ENCODE measurements at places on chromosomes 6 and 20.
A peak's percentile ranks its signal among the peaks of the same experiment; 100 is the strongest.

- DNase-seq = no peak
These were observed 155.8 kb downstream of the RNGTT start for GRCh38 chr6:88807622-88808021.

DNA sequence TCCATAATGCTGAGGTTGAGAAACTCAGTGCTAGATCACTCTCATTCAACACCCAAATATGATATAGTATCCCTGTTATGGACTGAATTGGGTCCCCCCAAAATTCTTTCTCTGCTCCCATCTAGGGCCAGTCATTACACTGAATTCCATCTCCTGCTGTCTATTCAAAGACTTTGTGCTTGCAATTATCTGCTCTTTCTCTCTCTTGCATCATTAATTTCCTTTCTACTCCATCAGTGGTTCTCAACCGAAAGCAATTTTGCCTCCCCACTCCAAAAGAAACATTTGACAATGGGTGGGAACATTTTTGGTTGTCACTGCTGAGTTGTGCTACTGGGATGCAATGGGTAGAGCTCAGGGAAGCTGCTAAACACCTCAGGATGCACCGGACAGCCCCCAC, 271.5 kb upstream of the CDYL start:
- DNase-seq = no peak

DNA sequence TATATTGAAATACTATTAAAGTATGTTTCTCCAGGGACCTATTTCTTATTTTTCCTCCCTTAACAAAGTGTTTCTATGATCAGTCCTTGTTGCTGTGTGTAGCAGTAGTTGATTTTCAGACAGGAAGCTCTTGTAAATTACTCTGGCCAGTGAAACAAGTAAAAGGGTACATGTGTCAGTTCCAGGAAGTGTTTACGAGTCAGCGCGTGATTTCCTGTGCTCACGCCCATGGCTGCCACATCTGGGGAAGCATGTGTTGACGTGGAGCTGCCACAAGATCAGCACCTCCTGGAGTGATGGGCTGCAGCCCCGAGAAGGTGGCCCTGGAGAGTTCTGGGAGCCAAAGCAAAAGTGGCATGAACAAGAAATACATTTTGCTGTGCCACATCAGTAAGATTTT, 38.6 kb upstream of the GGTLC1 start:
- DNase-seq = no peak

DNA sequence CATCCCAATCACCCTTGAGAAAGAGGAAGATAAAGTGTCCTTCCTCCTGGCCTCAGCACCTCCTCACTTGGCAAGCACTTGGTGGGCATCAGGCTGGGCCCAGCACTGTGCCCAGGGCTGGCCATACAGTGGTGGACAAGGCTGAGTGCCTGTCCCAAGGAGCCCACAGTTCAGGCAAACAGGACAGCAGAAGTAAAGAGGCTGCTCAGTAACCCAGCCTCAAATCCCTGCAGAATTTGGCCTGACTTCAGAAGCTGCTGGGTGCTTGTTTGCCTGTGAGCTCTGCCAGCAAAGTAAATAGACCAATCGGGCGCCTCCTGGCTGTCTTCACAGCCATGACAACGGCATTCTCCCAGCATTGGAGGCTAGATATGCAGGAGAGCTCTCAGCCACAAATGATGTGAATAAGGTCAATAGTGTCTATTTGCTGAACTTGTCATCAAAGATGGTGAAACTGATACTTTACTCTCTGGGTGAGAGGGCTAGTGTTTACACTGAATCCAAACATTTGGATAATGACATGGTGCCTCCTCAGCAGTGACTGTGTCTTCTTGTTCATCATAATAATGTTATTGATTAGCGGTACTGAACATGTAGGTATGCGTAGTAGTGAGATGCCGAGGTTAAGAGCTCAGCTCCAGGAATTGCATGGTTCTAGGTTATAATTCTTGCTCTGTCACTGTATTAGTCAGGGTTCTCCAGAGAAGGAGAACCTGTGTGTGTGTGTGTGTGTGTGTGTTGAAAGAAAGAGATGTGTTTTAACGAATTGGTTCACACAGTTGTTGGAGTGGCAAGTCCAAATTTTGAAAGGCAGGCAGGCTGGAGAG, 36.9 kb upstream of the FANCE start:
- DNase-seq = no peak

- no peak for DNase-seq
These were observed 41.2 kb downstream of the TRAF3IP2 start for GRCh38 chr6:111564482-111564945.

- no peak for DNase-seq
These were observed 198.0 kb downstream of the SIM1 start for GRCh38 chr6:100266494-100267401.

DNA sequence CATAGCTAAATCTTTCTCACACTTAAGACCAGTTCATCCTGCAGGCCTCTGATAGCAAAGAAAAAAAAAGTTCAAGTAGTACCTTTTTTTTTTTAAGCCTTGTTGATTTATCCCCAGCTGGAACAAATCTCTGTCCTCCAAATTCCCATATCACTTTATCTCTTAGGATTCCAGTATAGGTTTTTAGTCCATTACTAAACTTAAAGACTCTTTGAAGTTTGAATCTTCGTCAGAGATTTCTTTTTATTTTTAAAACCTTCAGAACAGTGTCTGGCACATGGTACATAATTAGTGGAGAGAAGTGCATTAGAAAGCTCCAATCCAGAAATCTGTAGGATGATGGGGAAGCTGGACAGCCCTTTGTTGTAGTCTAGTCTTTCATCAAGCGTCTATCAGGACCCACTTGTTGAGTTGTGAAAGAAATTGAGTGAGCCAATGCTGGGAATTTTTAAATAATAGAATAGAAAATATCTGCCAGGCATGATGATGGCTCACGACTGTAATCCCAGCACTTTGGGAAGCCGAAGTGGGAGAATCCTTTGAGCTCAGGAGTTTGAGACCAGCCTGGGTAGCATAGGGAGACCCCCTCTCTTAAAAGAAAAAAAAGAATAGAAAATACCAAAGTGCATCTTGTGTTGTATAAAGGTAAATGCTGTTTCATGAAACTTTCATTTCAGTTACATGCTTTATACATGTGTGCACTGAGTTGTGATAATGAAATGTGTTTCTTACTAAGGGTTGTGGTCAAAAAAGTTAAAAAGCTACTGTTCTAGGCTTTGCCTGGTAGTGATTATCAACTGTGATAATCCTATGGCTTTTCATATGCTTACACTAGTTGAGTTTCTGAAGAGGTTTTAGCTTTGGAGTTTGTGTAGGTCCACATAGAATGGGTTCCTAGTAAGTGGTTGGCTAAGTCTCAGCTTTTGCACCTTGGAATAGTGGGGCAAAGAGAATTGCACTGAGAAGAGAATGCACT, 3.2 kb downstream of the NFYA start:
- no peak for DNase-seq

GRCh38 chr6:7219310-7219709, 93.7 kb downstream of the SSR1 start:
- DNase-seq = no peak

GRCh38 chr20:59820204-59821041, 113.0 kb downstream of the SYCP2 start:
- peak; percentile 24 for DNase-seq

- DNase-seq = no peak
These were observed 67.7 kb upstream of the ZNFX1 start for GRCh38 chr20:49345524-49345923.

- no peak for DNase-seq
These were observed 96.4 kb downstream of the RPS12 start for GRCh38 chr6:132910759-132911158.

- no peak for DNase-seq
These were observed 34.9 kb upstream of the ARHGAP18 start for GRCh38 chr6:129744880-129745237.

GRCh38 chr6:159966339-159966738, 2.5 kb upstream of the IGF2R start:
- no peak for DNase-seq

DNA sequence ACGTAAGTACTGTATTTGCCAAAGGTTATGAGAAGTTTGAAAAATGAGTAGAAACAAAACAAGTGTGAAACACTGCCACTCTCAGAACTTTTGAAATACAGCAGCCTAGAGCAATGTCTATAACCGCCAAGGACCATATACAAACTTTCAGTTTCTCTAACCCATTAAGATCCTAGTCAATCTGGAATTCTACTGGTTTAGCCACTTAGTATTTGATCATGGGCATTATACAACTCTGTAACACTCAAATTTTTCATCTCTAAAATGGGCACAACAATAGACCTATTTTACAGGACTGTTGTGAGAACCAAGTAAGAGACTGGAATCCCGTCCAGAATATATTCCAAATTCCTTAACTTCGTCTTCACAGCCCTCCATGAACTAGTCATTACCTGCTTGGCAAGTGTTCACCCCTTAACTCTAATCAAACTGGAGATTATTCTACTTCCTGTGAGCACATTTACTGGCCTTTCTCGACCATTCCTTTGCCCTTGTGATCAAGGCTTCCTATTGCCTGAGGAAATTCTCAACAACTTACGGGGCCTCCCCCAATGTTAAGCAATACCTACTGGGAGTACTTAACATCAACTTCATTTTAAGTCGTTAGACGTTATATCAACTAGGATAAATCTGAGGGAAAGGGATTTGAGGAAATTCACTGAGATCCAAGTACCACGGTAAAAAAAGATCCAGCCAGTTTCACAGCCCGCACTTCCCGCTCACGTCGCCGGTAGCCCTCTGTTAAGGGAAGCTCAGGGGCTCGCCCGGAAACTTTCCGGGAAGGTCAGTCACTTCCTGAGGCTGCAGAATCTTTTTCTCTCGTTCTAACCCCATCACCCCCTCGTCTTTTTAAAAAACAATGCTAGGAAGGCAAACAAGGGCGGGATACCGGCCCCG, 1.1 kb downstream of the EIF2S2 start:
- no peak for DNase-seq

- no peak for DNase-seq
These were observed 122.8 kb upstream of the MAFB start for GRCh38 chr20:40811660-40812414.

DNA sequence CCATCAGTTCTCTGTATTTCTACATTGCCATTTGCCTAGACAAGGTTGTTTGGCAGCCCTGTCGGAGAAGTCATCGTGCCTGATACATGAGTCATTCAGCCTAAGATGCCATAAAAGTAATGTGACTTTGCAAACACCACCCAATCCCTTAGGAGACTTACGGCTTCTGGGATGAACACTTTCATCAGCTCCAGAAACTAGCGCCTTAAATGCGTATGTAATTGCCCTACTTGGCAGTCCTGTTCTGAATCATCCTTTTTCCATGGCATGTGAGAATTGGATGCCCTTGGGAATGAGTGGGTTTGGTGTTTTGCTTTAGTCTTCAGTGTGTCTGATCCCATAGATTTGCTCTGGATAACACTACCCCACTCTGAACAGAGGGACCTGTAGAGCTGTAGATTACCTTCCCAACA, 158.5 kb downstream of the SASH1 start:
- no peak for DNase-seq

- no peak for DNase-seq
These were observed 48.5 kb downstream of the MYH7B start for GRCh38 chr20:35004051-35004725.

DNA sequence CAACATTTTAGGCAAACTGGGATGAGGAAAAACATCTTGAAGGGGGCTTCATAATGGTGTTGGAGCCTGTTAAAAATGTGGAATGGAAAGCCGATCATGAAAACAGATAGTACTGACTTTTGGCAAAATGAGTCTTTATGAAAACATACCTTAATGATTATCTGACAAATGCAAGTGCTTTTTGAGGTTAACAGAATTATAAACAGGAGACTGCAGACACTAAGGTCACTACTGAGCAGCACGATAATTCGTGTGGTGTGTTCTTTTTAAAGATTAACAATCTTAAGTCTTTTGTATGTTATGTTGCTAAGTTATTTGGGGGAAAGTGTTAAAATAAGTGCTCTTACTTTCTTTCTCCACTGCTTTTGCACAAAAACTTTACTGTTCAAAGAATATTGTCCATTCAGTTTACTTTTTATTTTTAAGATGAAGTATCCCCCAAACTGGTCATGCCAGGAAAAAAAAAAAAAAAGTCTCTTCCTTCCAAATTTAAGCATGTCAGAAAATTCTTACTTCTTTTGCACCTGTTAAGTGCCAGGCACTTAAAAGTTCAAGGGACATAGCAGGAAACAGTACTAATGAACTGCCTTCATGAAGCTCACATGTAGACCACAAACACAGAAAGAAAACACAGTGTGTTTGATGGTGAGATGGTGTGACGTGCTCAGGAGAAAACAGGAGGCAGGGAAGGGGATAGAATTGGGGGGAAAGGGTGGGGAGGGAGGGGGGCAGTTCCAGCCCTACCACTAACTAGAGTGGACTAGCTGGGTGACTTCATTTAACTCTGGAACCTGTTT, 73.2 kb downstream of the CDYL start:
- DNase-seq = no peak

GRCh38 chr20:43238833-43239232, 49.1 kb upstream of the PTPRT start:
- DNase-seq = no peak

DNA sequence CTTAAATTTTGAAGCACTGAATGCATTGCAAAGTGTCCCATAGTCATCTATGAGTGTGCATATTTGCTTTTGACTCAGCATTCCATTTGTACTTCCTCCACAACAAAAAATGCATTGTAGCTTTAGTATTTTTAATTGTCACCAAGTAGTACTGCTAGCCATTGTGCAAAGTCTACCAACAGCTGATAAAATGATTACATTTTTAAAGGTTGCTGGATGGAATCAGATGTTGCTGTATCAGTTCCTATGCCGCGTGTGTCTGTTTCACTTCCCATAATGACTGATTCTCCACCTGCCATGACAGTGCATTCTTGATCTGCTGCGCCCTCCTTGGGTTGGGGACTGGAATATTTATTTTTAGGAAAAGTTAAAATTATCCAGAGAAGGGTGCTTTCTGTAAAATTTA, 41.2 kb downstream of the SLX4IP start:
- DNase-seq = no peak

- no peak for DNase-seq
These were observed 1.1 kb downstream of the NFATC2 start for GRCh38 chr20:51541189-51542032.

GRCh38 chr20:38429301-38429700, 5.8 kb downstream of the SNHG17 start:
- no peak for DNase-seq

GRCh38 chr6:165969184-165969583, 198.5 kb downstream of the TBXT start:
- DNase-seq = no peak

DNA sequence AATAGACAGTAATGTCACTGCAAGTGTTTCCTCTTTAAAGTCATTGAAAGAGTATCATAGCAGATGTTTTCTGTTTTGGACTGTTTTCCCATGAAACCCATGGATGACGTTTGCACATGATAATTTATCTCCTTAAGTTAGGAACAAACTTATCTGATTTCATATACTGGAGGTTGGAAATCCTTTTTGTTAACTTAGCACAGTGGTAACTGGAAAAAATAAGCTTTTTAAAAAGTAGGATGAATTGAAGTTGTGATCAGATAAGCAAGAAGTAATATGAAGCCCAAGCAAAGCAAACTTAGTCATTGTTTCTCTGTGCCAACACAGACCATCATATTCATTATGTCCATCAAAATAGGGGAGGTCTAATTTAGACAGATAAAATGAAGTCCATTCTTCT, 61.6 kb downstream of the PLCB4 start:
- no peak for DNase-seq
